ENCODE measurements at places on chromosomes 2 and 18.

- DNase-seq, result no peak
Measured at GRCh38 chr18:41621177-41621576, 333.9 kb upstream of the PIK3C3 start.

DNA sequence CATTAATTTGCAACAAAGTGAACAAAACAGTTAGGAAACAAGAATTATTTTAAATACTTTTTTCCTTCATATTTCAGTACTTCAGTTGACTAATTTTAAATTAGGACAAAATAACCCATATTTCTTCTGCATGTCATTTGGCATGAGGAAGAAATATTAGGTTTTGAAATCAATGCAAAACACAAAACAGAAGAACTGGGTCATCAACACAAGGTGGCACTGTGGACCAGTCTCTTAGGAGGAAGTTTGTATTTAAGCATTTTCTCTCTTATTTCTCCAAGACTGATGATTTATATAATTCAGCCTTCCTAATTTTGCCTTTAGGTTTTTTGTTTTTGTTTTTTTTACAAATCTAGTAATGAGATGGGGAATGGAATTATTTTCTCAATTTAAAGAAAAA lies 352.8 kb upstream of the KCNH7 start:
- no peak for DNase-seq

- DNase-seq, result no peak
Measured at GRCh38 chr18:79496237-79496977, 100.7 kb downstream of the NFATC1 start.

GRCh38 chr2:120873958-120874887 lies 138.6 kb downstream of the GLI2 start:
- DNase-seq, result no peak

DNA sequence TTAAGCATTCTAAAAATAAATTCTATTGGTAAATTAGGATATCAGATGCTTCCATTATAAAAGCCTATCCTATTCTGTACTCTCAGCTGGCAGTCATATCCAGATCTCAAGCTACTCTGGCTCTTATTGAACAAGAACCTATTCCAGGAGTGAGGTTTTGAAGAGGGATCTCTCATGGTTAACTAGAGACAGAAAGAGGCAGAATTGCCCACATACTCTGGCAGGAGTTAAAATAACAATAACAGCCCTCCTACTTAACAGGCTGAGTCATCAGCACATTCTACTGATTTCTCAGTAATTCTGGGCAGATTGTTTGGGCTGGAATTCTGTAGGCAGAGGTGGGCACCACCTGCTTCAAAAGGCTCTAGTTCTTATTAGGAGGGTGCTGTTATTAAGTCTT lies 142.0 kb upstream of the UNC80 start:
- no peak for DNase-seq

DNA sequence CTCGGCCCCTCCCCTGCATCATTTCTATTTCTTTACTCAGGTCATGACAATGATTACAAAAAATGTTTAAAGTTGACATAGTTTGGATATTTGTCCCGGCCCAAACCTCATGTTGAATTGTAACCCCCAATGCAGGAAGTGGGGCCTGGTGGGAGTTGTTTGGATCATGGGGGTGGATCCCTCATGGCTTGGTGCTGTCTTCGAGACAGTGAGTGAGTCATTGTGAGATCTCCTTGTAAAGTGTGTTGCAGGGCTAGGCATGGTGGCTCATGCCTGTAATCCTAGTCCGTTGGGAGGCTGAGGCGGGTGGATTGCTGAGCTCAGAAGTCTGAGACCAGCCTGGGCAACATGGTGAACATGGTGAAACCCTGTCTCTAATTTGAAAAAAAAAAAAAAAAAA lies 9.2 kb upstream of the MAP4K4 start:
- DNase-seq, result no peak

GRCh38 chr2:152508446-152508845 lies 173.5 kb downstream of the FMNL2 start:
- DNase-seq, result no peak

GRCh38 chr2:8285081-8285480 lies 396.8 kb upstream of the ID2 start:
- DNase-seq, result no peak

DNA sequence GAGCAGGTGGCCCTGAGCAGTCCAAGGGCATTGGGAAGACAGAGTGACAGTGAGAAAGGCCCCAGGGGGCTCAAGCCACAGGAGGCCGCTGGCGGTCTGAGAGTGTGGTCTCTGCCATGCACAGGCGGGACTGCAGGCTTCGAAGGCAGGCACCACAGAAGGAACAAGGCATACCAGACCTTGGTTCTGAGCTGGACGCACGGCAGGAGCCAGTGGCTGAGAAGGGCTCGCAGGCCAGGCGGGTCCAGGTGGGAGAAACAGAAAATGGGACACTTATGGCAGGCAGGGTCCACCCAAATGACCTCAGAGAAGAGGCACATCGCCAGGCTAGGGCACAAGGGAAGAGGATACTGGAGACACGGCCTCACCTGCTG lies 14.9 kb downstream of the HJURP start:
- no peak for DNase-seq

GRCh38 chr2:145749556-145749955 lies 1229.6 kb upstream of the ZEB2 start:
- no peak for DNase-seq

DNA sequence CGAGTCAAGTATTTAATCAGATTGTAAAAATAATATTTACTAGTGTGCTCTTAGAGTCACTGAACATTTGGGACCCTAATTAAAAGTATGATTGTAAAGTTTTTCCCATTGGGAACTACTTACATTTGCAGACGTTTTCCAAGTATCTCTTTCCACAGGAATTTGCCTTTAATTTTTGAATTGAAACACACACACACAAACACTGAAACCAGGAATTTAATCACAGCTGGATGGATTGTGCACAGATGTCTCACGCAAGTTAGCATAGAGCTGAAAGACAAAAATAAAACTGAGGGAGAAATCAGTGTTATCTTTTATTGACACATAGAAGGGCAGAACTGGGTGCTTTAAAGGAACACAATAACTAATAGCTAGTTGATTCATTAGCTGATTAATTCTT lies 230.7 kb downstream of the RND3 start:
- no peak for DNase-seq

- DNase-seq, result no peak
Measured at GRCh38 chr2:203861197-203861596, 6.4 kb upstream of the CTLA4 start.

GRCh38 chr2:60522462-60522861 lies 31.0 kb downstream of the BCL11A start:
- no peak for DNase-seq

DNA sequence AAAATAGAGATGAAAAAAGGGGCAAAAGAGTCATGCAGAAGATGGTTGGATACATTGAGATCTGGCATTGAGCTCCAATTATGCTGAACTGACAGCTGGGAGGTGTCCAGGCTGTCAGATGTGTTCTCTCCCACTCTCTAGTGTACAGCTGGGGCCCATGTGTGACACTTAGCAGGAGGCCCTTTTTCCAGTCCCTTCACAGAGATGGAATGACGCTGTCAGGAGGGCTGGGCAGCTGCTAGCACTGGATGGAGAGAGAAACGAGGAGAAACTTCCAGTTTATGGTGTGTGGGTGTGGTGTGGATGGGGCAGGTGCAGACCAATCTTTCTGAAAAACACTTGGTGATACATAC lies 437.7 kb upstream of the HS6ST1 start:
- no peak for DNase-seq

DNA sequence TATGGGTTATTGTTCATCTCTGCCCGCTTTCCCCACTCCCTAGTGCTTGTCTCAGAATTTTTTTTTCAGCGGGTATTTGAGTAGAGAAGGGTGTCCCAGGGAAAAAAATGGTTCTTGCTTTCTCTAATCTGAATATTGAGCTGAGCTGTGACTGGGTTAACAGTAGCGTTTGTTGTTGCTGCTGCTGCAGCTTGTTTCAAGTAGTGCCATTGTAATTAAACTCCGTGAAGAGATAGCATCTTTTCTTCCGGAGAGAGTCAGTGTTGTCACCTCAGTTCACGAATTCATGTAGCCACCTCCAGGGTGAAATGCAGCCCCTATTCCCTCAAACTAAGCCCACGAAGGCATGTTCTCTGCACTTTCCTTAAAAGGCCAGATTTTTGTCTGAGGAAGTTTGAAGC lies 1.5 kb upstream of the AAK1 start:
- no peak for DNase-seq

- DNase-seq, result no peak
Measured at GRCh38 chr2:105313877-105314276, 15.7 kb downstream of the TGFBRAP1 start.

GRCh38 chr2:202121532-202122162 lies 48.6 kb downstream of the KIAA2012 start:
- no peak for DNase-seq

DNA sequence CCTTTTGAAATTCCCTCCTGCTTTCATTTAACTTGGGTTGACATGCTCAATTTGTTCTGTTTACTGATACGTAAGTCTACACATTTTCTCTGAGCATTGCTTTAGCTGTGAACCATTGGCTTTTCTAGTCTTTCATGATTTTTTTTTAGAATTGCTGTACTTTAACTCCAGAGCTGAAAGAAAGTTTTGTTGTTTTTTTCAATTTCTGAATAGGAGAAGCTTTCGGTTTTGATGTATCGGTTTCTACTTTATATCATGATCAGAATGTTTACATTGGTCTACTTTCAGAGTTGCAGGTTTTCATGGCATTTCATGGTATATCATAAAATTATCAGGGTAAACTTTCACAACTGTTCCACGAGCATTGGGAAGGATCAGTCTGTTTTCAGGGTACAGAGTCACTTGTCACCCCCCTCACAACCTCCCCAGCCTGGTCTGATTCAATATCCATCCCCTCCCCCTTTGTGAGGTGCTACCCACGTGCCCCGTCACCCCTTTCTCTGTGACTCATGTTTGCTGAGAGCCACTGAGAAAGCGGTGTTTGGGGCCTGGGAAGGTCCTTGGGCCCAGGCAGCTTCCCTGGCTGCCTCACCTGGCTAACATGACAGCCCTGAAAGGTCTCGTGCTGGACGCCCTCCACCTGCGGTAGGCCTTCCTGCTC lies 7.0 kb downstream of the ASTL start:
- DNase-seq, result no peak

GRCh38 chr2:232532419-232532818 lies 6.5 kb downstream of the CHRND start:
- DNase-seq, result no peak

DNA sequence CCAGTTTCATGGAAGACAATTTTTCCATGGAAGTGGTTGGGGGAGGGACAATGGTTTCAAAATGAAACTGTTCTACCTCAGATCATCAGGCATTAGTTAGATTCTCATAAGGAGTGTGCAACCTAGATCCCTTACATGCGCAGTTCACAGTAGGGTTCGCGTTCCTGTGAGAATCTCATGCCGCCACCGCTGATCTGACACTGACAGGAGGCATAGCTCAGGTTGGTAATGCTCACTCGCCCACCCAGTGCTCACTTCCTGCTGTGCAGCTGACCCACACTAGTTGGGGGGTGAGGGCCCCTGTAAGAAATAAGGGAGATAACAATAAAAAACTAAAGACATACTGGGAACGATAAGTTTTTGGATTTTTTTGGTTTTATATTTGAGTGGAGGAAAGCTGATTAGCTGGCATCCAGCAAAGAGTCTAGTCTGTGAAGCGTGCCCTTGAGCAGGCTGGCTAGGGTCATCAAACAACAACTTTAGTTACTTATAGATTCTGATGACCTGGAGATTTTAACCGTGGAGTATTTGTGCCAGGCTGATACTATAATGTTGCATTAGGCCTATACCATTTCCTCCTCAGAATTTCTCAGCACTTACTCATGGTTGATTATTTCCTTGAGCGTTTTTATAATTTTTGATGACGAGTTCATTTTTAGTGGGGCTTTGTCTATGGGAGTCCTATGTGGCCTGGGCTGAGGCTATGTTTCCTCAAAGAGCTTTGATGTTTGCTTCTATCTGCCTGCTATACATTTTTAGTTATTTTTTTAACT lies 6.3 kb upstream of the MCFD2 start:
- DNase-seq, result no peak

- DNase-seq, result no peak
Measured at GRCh38 chr2:145669301-145669700, 1149.4 kb upstream of the ZEB2 start.

DNA sequence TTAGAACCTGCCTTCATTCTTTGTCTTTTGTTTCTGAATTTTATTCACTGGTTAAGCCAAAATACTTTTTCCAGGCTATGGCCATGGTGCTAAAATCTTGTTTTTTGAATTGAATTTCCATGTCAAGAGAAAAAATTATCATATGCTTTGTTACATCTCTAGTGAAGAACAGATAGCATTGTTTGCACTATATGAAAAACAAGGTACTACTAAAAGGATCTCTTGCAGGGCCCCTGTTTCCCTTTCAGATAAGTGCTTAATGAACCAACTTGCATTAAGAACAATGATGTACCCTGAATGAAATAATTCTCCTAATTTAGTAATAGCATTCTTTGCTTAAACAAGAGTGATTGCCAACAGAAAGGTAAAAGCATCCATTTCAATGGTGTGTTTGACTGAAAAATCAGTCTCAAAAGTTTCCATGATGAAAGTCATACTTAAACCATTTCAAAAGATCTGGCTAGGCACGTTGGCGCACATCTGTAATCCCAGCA lies 4.3 kb upstream of the MYL12B start:
- no peak for DNase-seq

- DNase-seq, result no peak
Measured at GRCh38 chr18:59633961-59634485, 63.2 kb downstream of the CCBE1 start.

- no peak for DNase-seq
Measured at GRCh38 chr18:2909431-2910140, 62.8 kb downstream of the EMILIN2 start.

- no peak for DNase-seq
Measured at GRCh38 chr2:68379184-68379708, 14.2 kb downstream of the PLEK start.

All from stimulated activated CD8-positive, alpha-beta memory T cell treated with anti-CD3 and anti-CD28 coated beads, Interleukin-4, amount 100 ng/mL, for 1 hour (primary cell).